ENCODE measurements at places on chromosomes 11 and 22. TPM values are rescaled to one million over a fixed set of nuclear protein-coding genes. Genes with fewer than 3 reads are reported as not detected.
A peak's percentile ranks its signal among the peaks of the same experiment; 100 is the strongest.

DNA sequence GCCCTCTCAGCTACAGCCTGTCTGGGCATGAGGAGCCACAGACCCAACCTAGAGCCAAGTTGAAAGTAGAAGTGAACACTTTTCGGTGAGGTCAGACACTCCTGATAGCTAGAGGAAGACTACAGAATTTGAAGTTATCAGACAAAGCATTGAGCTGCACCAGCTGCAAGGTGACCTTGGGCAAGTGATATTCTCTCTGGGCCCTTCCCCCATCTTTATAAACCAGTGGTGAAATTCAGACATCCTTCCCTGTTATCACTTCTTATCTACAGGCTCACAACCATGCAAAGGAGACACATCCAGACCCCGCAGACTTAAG lies 8.0 kb upstream of the PMM1 start:
- DNase-seq, result no peak

DNA sequence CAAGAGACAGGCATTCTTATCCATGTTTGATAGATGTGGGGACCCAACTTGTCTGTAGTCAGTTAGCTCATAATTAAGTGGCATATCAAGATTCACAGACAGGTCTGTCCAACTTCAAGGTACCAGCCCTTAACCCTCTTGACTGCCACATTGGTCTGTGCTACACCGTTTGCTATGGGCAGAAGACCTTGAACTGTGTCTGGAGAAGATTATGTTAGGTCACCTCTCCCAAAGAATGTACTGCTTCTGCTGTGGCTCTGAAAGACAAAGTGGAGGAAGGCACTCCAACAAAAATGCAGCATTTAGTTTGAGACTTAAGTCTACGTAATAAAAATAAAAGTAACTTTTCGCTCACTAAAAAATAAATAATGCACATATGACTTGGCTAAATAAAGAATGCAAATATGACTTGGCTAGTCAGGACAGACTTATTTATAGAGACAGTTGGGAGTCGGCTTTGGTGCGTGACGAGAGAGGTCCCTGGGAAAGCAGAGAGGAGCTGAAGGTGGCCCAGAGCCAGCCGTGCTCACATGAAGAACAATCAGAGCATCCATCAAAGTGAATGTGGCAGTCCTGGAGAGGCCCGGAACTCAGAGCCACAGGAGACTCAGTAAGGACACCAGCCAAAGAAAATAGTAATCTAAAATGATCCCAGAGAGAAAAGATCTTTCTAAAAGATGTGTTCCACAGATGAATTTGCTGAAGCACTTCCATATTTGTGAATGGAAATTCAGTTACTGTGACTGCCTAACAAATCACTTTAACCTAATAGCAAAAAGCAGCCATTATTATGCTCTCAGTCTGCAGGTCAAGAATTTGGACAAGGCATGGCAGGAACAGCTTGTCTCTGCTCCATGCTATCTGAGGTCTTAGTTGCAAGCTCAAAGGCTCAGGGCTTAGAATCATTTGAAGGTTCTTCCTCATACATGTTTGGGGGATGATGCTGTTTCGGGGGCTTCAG lies 35.0 kb downstream of the CWC15 start:
- DNase-seq, result peak; percentile 88

DNA sequence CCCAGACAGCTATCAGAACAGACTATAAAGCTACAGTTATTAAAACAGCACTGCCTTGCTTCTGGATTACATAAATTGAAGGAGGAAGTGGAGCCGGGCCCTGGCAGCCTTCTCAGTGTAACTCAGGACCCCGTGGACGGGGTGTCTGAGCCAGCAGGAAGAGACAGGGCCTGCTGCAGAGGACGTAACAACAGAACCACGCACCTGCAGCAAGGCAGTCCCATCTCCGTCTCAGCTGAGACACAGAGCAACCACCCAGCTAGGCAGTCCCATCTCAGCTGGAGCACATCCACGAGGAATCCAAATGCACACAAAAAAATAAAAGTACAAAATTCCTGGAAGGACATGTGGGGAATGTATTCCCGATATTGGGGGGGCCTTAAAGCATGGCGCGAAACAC lies 17.1 kb upstream of the KRTAP5-6 start:
- DNase-seq, result no peak

DNA sequence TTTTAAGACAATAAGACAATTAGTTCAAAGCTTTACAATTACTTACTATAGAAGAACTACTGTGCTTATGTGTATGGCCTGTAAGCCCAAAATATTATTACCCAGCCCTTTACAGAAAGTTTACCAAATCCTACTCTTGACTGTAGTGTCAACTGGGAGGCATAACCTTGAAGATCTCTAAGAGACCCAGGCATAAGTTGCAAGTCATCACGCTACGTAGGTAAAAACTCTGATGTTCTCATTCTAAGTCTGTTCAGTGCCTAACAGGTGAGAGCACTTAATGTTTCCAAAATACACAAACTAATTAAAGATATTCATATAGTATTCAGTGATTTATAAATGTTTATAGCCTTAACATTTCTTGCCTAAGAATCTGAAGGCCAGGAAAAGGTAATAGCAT lies 12.9 kb downstream of the SESN3 start:
- no peak for DNase-seq

The PNPLA5 gene
- not detected for total RNA-seq

The PKDREJ gene
- not detected for total RNA-seq

The SERHL2 gene
- total RNA-seq, result 1.6 TPM

The CASP1 gene
- 2.2 TPM for total RNA-seq
